Mesenchymal stem cell (in vitro differentiated cells and primary cell): ENCODE measurements at places on chromosomes 11 and 22.
A peak's percentile ranks its signal among the peaks of the same experiment; 100 is the strongest.

DNA sequence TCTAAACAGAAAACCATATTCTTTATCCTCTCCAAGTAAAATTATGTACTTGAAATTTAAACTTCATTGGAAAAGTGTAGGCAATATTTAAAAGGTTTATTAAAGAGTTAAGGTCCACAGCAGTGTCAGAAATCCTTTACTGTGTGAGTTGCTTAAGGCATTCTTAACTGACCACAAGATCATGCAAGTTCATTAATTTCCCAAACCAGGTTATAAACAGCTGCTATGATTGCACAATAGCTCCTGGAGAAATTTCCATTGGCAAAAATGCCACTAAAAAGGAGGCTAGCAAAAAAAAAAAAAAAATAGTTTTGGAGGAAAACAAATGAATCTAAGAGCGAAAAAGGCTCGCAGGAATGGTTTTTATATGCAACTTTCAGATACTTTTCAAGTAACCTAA, 106.2 kb downstream of the ETS1 start:
- peak; percentile 91 for DNase-seq

GRCh38 chr11:94681140-94681539, 87.0 kb upstream of the AMOTL1 start:
- DNase-seq: no peak

GRCh38 chr11:96186806-96187205, 156.2 kb downstream of the MAML2 start:
- no peak for DNase-seq

DNA sequence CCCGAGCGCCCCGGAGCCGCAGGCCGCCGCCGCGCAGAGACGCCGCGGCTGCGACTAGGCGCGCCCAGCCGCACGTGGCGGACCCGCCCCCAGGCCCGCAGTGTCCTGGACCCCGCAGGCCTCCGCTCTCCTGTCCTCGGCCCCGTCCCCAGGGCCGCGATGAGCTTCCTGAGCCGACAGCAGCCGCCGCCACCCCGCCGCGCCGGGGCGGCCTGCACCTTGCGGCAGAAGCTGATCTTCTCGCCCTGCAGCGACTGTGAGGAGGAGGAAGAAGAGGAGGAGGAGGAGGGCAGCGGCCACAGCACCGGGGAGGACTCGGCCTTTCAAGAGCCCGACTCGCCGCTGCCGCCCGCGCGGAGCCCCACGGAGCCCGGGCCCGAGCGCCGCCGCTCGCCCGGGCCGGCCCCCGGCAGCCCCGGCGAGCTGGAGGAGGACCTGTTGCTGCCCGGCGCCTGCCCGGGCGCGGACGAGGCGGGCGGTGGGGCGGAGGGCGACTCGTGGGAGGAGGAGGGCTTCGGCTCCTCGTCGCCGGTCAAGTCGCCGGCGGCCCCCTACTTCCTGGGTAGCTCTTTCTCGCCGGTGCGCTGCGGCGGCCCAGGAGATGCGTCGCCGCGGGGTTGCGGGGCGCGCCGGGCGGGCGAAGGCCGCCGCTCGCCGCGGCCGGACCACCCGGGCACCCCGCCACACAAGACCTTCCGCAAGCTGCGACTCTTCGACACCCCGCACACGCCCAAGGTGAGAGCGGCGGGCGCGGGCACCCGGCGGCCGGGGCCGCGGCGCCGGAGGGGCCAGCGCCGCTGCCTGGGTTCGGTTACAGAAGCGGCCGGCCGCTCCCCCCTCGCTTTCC, 528 bp downstream of the WEE1 start:
- no peak for DNase-seq
